Stimulated activated CD4-positive, alpha-beta T cell treated with anti-CD3 and anti-CD28 coated beads, Interleukin-1b, Interleukin-23, amount 100 ng/mL, for 1 hour (primary cell): ENCODE measurements at places on chromosomes 1 and 21.

DNA sequence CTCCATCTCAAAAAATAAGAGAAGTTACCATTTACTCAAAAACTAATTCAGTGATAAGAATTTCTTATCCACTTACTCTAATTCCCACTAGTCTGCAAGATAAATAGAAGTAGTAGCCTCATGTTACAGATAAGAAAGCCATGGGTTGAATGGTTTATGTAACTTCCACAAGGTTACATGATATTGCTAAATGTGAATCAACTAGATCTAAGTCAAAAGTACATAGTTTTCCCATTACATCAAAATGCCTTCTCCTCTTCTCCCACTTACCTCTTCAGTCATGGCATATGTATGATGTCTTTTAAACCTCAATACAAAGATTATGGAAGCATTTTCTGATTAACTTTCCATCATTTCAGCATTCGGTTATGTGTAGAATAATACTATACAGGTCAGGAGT lies 108.5 kb downstream of the ASH1L start:
- no peak for DNase-seq

DNA sequence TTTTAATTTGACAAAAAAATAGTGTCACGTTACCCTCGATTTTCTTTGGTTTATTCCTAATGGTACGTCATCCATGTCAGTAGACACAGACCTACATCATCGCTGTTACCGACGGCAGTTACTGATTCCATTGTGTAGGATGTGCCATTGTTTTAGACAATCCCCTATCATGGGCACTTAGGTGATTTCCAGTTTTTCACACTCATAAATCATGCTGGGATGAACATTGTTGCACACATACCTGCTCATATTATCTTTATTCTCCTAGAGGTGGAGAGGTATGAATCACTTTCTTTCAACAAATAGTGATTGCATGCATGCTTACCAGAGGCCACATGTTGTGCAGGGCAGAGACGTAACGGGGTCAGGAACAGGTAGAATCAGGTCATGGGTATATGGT lies 79.7 kb upstream of the EFHD2 start:
- no peak for DNase-seq

DNA sequence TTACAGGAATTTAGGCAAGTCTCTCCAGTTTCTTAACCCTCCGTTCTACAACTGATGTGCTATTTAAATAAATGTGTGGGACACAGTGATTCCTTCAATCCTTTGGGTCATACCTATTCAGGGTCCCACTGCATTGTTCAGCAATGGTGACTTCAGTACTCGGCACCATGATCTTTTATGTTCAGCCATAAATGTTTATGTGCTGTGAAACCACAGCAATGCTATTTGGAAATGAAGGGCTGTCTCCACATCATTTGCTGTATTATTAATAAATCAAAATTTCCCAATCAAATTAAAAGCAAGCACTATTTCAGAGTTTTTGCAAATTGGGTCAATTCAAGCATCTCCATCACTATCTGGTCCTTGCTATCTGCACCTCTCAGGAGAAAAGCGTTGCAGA lies 84.8 kb downstream of the NR5A2 start:
- DNase-seq, result no peak

- DNase-seq, result no peak
Measured at GRCh38 chr1:151995774-151996173, 2.1 kb upstream of the S100A10 start.

DNA sequence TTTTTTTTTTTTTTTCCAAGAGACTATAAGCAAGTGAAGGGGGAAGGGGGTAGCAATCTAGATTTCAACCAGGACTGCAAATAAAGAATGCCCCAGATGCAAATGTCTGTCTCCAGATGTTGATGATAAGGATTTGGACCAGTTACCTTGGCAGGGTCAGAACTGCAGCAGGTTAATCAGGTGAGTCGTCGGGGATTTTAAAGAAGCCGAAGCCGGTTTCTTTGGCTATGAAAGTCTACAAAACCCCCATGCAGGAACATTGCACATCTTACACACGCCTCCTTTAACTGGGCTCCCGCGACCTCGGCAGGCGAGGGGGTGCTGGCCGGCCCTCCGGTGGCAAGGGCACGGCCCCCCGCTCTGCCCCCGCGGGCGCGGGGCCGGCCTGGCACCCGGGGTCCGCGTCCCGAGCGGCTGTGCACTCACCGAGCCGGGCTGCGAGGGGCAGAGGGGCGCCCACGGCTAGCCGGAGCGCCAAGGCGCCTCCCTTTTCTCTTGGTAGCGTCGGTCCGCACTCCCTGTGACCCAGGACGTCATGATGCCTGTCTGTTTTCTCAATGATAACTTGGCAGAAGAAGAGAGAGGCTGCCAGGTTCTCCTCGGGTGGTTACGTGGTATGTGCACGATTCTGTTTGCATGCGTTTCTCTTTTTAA lies 366.3 kb upstream of the ESRRG start:
- no peak for DNase-seq

DNA sequence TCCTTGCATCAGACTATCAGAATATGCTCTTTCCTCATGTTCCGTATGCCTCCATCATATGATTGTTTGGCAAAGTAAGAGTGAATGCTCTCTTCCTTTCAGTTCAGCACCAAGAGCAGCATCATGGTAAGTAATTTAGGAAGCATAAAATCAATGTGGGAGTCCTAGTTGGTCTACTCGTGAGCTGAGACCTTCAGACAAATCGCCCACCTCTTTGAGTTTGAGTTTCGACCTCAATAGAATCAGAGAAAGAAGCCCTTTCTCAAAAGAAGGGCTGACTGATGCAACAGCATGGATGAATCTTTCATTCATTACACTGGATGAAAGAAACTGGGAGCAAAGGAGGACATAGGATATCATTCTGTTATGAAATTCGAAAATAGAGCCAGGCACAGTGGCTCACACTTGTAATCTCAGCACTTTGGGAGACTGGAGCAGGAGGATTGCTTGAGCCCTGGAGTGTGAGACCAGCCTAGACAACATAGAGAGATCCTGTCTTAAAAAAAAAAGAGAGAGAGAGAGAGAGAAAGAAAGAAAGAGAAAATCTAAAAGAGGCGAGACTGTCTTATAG lies 112.5 kb downstream of the ZC3H11B start:
- no peak for DNase-seq

- DNase-seq, result no peak
Measured at GRCh38 chr21:44579056-44579832, 1.2 kb downstream of the KRTAP10-5 start.

GRCh38 chr1:22434717-22435116 lies 16.9 kb upstream of the ZBTB40 start:
- no peak for DNase-seq

- DNase-seq, result no peak
Measured at GRCh38 chr1:180041582-180041981, 87.0 kb downstream of the CEP350 start.

DNA sequence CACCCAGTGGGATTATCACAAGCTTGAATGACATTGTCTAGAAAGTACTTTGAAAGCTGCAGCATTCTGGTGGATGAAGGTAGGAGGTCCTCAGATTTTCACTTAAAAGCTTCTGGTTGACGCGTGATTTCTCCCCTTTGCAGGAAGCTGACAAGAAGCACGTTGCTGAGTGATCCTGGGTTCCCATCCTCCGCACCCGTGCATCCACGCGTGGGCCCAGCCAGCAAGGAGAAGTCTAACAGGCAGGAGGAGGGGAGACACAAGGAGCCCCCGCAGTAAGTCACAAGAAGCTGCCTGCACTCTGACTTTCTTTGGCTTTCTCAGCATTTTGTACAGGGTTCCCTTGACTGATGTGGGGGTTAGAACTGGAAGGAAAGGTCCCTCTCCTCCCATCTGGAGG lies 7.8 kb upstream of the B3GALT5 start:
- DNase-seq, result no peak

- DNase-seq, result no peak
Measured at GRCh38 chr1:210685295-210685650, 356.6 kb downstream of the HHAT start.

DNA sequence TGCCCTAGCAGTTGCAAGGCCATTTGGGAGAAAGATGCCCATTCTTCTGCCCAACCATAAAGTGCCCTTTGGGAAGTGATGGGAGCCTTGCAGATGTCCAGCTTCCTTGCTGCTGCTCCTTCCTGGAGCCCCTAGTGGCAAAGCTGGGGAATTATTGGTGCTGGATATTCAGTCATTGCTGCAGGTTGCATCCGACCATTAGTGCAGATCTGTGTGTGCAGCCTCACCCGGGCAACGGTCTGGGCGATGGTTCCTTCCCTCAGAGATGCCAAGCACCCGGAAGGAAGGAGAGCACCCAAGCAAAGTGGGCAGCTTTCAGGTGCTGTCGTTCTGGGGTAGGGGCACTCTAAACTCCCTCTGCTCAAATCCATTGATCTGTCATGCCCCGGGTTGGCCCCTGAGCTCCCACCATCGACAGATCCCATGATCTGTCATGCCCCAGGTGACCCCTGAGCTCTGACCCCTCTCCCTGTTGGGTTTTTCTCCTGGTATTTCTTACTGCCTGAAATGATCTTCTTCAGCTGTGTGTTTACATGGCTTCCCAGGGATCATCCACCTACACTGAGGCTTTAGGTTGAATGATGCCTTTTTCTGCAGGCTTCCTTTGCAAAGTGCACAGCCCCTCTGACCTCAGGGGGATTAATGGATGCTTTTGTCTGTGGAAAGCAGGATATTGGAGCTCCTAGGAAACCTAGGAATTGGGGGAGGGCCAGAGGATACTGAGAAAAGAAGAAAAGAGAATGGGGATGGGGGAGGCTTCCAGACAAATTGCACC lies 467.5 kb downstream of the PTPRU start:
- DNase-seq, result no peak

DNA sequence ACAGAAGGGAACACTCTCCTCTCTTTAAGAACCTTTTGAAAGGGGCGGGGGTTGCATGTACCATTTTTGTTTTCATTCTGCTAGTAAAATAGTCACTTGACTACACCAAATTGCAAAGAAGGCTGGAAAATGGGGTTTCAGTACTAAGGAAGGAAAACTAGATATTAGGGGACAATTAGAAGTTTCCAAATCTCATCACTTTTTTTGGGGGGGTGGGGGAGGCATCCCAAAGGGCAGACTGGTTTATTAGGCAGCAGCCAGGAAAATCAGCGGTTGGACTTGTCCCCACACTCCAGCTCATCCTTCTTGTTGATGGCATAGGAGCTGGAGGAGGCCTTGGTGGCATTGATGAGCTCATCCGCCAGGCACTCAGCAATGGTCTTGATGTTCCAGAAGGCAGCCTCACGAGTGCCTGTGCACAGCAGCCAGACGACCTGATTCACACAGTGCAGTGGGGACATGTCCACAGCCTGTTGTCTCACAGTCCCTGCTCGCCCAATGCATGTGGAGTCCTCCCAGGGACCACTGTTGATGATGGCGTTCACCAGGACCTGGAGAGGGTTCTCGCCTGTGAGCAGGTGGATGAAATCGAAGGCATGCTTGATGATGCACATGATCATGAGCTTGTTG lies 1.7 kb upstream of the TMEM50B start:
- DNase-seq, result no peak
